Stimulated activated naive CD4-positive, alpha-beta T cell treated with Interleukin-2 at 50 U/mL for 16 hours (primary cell): ENCODE measurements at places on chromosomes 3 and 15.

- no peak for DNase-seq
These were observed 24.4 kb downstream of the TNIK start for GRCh38 chr3:171435757-171436156.

- no peak for DNase-seq
These were observed 14.5 kb upstream of the DCP1A start for GRCh38 chr3:53361852-53362251.

DNA sequence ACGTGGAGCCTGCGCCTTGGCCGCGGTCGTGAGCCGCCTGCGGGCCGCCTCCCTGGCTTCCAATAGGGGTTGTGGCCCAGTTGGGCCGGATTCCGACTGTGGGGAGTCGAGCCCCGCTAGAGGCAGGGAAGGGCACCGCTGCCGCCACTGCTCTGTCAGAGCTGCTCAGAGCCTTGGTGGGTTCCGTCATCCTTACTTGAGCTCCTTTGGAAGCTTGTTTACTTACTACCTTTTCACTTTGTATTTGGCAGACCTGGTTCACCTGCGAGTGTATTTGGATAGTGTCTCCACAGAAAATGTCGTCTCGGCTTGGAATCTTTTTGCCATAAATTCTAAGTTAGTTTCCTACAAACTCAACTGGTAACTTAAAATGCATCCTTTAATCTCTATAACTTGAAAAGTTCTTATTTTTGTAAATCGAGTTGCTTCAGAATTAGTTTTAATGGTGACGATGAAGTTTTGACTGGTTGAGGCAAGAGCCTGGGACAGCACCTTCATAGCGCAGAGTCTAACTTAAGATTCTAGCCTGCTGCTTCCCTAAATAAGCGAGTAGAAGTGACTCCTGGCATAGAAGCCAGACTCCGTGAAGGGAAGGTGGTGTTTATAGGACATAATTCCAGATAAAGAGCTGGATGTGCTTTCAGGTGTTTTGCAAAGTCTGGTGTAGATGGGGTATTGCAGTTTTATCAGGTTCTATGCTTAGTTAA, 800 bp downstream of the DAG1 start:
- peak; percentile 70 for DNase-seq

DNA sequence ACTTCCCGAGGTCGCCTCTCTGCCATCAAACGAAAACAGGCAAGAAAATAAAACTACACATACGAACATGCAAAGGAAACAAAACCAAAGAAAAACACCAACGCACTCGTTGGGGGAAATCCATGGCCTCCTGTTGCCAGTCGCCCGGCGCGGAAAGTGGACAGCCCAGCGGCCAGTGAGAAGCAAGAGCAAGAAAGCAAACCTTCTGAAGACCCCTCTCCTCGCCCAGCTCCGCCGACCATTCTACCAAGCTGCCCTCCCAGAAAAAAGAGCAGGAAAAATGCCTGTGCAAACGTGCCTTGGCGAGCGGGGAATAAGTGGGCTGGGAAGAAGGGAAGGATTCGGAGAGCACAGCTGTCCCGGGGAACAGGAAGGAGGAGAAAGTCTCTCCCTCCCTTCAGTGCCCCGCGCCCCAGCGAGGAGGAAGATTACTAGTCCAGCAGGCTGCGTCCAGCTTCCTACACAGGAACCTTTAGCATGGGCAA, 802 bp upstream of the NECTIN3 start:
- DNase-seq, result peak; percentile 12

- no peak for DNase-seq
These were observed 3.5 kb upstream of the TMCC1 start for GRCh38 chr3:129897026-129897425.

DNA sequence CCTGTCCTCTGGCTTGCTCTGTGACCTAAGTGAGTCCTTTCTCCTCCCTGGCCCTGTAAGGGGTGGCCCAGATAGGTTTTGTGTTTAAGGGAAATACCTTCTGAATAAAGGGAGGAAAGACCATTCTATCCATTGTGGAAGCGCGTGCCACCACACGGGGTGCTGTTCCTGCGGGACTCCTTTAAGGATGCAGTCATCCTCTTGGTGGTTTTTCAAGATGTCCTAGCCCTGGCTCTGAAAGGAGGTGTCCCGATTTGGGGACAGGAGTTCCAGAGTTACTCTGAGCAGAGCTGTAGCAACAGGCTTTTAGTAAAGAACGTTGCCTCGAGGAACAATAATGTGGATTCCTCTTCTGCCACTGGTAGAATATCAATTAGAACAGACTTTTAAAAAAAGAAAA, 9.6 kb downstream of the SLC6A6 start:
- no peak for DNase-seq

GRCh38 chr3:159854500-159855124, 134.0 kb upstream of the IL12A start:
- no peak for DNase-seq

DNA sequence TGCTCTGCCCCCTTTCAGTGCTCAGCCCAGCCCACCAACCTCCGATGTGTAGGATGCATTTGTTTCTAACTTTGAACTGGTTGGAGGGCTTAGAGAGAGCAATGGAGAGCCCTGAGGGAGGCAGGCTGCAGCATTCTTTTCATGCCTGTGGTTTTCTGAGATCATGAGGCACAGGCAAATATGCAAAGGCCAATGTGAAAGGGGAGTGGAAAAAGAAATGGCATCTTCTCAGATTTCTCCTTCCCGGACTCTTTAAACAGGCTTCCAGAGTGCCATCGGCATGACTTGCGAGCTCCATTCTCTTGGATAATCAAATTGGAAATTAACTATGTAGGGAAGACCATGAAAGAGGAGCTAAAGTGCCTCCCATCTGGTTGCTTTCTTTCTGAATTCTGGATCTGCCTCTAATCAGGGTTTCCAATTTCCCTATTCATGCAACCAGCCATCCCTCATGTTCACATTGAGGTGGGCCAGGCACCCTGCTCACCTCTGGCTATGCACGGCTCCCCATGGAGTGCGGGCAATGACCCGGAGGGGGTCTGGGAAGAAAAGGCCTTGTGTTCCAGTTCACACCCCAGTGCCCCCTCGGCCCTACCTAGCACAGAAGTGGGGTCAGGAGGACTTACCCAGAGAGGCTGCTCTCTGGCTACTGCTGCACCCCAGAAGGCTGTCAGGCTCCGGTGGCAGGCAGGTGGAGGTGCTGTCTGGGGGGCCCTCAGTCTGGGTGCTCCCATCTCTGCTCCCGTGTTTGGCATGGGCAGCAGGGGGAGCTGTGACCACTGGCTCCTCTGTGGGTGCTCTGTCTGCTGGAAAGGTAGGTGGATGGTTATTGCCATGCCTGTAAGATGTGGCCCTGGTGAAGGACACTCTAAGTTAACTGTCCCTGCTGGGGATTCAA, 16.1 kb downstream of the AMOTL2 start:
- no peak for DNase-seq

DNA sequence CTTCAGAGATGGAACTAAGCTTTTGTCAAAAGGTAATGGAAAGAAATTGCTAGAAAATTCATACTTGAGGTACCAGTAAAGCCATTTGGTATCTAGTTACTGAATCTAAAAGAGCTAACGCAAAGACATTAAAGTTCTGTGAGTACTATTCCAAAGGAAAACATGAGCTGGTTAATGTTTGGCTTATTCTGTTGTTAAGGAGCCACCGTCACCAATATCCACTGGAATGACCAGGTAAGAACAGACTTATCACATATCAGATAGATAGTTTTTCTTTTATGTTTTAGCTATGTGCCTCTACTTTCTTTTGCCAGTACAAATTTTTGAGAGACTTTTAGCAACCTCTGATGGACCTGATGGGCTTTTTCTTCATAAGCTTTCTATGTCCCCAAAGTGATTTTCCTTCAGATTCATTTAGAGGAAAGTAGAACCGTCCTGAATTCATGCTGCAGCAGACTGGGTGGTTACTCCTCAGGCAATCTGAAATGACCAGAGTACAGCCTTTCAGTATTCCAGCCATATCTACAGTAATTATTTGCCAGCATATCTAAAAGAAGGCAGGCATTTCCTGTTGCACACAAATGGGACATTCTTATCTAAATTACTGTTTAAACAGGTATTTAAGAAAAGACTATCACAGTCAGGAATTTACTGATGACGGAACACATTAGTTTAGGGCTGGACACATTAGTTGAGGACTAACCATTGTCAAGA, 274.1 kb downstream of the MECOM start:
- DNase-seq, result no peak

- DNase-seq, result no peak
These were observed 44.4 kb downstream of the LSM3 start for GRCh38 chr3:14222900-14223594.

- no peak for DNase-seq
These were observed 32.2 kb upstream of the ST8SIA2 start for GRCh38 chr15:92361321-92362000.

- DNase-seq, result no peak
These were observed 112.7 kb downstream of the TBL1XR1 start for GRCh38 chr3:177084616-177085015.

- no peak for DNase-seq
These were observed 47.9 kb upstream of the LCTL start for GRCh38 chr15:66613743-66614142.

DNA sequence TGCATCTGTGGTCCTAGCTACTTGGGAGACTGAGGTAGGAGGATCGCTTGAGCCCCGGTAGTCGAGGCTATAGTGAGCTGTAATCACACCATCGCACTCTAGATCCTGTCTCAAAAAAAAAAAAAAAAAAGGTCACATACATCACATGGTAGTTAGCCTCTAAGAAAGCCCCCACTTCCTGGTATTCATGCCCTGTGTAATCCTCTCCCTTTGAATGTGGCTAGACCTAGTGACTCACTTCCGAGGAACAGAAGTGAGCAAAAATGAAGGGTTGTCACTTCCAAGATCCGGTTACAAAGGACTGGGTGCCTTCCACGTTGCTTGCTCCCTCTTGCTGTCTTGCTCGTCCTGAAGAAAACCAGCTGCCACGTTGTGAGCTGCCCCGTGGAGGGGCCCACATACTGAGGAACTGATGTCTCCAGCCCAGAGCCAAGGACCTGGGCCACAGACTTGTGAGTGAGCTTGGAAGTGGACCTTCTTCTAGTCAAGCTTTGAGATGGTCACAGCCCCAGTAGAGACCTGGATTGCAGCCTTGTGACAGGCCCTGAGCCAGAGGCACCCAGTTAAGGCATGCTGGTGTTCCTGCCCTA, 12.6 kb upstream of the LCTL start:
- no peak for DNase-seq

DNA sequence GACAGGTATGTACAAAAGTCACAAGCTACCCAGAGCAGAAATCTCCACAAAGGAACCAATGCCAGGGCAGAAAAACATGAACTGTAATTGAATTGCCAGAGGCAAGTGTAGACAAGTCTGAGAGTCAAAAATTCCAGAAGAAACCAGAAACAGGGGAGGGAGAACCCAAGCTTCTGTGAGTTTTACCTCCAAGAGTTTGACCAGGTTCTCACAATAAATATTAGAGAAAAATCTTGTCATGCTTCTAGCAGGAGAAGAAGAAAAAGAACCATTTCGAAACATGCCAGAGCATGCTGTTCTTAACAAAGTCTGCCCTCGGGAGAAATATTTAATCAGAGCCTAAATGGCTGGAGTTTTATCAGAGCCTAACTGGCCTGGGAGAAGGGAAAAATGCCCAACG, 32.5 kb upstream of the AP3B2 start:
- no peak for DNase-seq

DNA sequence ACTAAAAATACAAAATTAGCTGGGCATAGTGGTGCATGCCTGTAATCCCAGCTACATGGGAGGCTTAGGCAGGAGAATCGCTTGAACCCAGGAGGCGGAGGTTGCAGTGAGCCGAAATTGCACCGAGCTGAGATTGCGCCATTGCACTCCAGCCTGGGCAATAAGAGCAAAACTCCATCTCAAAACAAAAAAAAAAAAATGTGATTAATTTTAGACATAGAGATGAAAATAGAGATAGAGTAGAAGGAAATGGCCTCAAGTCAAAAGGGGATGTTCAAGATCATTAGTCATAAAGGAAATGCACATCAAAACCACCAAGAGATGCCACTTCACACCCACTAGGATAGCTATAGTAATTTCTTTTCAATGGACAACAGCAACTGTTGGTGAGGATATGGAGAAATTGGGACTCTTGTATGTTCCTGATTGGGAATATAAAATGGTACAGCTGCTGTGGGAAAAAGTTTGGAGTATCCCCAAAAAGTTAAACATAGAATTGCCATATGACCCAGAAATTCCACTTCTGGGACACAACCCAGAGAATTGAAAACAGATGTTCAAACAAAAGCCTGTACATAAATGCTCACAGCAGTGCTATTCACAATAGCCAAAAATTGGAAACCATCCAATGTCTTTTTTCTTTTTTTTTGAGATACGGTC, 55.4 kb downstream of the ABHD2 start:
- DNase-seq, result no peak

DNA sequence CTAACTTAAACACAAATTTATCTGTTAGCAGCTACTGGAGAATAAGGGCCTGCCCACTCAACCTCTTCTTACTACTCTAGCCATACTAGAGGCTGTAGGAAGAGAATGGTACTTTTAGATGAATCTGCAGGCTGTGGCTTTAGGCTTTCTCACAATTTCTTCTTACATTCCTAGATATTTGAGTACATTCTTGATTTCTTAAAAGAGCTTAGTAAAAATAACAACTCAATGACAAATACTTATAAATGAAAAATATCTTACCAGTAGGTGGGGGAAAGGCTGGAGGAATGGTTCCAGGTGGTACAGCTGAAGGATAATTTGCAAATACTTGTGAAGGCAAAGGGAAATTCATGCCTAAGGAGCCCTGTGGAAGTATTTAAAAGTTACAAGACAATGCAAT, 92.9 kb upstream of the GK5 start:
- no peak for DNase-seq

DNA sequence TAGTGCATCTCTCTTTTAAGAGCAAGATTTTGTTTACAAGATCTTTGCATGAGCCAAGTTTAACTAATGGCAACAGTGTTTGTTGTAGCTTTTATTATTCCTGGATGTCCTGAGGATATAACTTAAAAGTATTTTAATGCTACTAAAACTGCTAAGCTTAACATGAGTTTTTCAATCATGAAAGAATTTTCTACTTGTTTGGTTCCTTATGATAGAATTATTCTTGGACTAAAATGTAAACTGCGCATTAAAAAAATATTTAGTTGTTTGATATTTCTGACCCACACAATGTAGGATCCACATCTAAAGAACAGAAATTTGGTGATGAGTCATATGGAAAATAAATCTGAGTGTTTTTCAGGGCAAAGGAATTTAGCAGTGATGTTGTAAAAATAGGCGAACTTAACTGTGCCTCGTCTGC, 70.8 kb downstream of the RAP2B start:
- no peak for DNase-seq

DNA sequence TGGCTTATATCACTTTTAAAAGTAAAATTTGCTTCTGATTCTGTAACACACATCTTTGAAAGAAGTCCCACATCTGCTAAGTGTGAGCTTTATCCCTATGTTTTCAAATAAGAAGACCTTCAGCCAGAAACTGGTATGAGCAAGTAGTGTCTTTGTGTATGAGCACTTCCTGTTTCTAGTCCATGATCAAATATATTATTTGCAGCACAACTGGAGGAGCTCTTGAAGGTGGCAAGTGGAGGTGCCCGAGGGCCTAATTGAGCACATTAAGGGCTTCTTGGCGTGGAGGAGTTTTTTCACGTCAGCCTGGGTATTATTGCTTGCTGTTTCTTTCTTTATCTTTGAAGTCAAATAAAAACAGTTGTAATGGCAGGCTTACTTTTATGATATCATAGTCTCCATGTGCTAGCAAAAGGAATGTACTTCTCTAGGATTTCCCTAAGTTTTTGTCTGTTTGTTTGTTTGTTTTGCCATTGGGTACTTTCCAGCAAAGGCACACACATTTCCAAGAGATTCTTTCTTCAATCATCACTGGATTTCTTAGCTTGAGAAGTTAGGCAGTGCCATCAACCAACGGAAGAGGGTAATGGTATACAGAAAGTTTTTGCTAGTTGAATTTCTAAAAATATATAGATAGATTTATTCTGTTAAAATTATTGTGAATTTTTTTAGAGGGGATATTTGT, 68.1 kb downstream of the MEIS2 start:
- no peak for DNase-seq

- no peak for DNase-seq
These were observed 274.4 kb downstream of the ADAMTSL3 start for GRCh38 chr15:83928392-83928734.
